Activated T-cell treated with anti-CD3 and anti-CD28 coated beads, Interleukin-2, amount 50 U/mL, for 72 hours (primary cell): ENCODE measurements at places on chromosomes 5 and 9. TPM values are rescaled to one million over a fixed set of nuclear protein-coding genes. Genes with fewer than 3 reads are reported as not detected.

The ABL1 gene
- total RNA-seq, result 39.9 TPM

The CAMK2A gene
- not detected for total RNA-seq

The FBLL1 gene
- 0.37 TPM for total RNA-seq

The RNF183 gene
- total RNA-seq, result 0.69 TPM

The PCDHA1 gene
- total RNA-seq, result not detected

The PTPN3 gene
- 5.4 TPM for total RNA-seq

The MLANA gene
- total RNA-seq, result not detected

The COL5A1 gene
- 0.49 TPM for total RNA-seq

The NXNL2 gene
- total RNA-seq, result not detected

The CTNNAL1 gene
- 22.1 TPM for total RNA-seq

The SLCO4C1 gene
- total RNA-seq, result 0.22 TPM

The SLC27A6 gene
- not detected for total RNA-seq

The PTGES2 gene
- total RNA-seq, result 23.5 TPM

The PCDHA11 gene
- not detected for total RNA-seq

The SV2C gene
- 0.23 TPM for total RNA-seq

The FOXD4L3 gene
- total RNA-seq, result not detected

The POU5F2 gene
- total RNA-seq, result 0.89 TPM

The PKN3 gene
- total RNA-seq, result 22.9 TPM

The ABO gene
- not detected for total RNA-seq

The AJM1 gene
- total RNA-seq, result 5.7 TPM

The CCT5 gene
- total RNA-seq, result 179 TPM

The INSL6 gene
- total RNA-seq, result not detected

The C9 gene
- not detected for total RNA-seq

The SPRY4 gene
- 1.1 TPM for total RNA-seq

The TEX48 gene
- total RNA-seq, result 1.7 TPM

The LRRC19 gene
- total RNA-seq, result not detected

The NDUFA8 gene
- total RNA-seq, result 42.0 TPM

The FOXD4L4 gene
- 0.16 TPM for total RNA-seq

The CTSV gene
- 4.3 TPM for total RNA-seq

The PAPPA gene
- total RNA-seq, result not detected

The FAM174A gene
- total RNA-seq, result 6.3 TPM

The C5orf46 gene
- total RNA-seq, result not detected

The IFNA2 gene
- total RNA-seq, result not detected

The SHC3 gene
- not detected for total RNA-seq

The FGD3 gene
- 66.2 TPM for total RNA-seq

The CCL28 gene
- total RNA-seq, result 15.2 TPM

The NIPAL4 gene
- 3.1 TPM for total RNA-seq

The MGAT4B gene
- 108 TPM for total RNA-seq

The TYRP1 gene
- not detected for total RNA-seq

The PTGER4 gene
- total RNA-seq, result 42.3 TPM

The PTGDS gene
- not detected for total RNA-seq

The ZNF883 gene
- 0.89 TPM for total RNA-seq

The ECSCR gene
- 1.4 TPM for total RNA-seq

The ELOVL7 gene
- total RNA-seq, result 5.9 TPM

The TRIP13 gene
- total RNA-seq, result 18.2 TPM

The TLE1 gene
- total RNA-seq, result 0.30 TPM

The MYMK gene
- not detected for total RNA-seq

The C9orf152 gene
- not detected for total RNA-seq

The PWWP2A gene
- total RNA-seq, result 14.9 TPM

The HRCT1 gene
- not detected for total RNA-seq

The NMRK1 gene
- total RNA-seq, result 59.3 TPM

The TAF11L3 gene
- total RNA-seq, result not detected

The HCN1 gene
- total RNA-seq, result not detected

The FLT4 gene
- 0.79 TPM for total RNA-seq

The QRFP gene
- total RNA-seq, result not detected

The GEMIN5 gene
- 14.4 TPM for total RNA-seq
